ENCODE measurements at places on chromosomes 12 and 14.
A peak's percentile ranks its signal among the peaks of the same experiment; 100 is the strongest.

- DNase-seq, result no peak
These were observed 5.5 kb upstream of the GPR132 start for GRCh38 chr14:105070760-105071137.

DNA sequence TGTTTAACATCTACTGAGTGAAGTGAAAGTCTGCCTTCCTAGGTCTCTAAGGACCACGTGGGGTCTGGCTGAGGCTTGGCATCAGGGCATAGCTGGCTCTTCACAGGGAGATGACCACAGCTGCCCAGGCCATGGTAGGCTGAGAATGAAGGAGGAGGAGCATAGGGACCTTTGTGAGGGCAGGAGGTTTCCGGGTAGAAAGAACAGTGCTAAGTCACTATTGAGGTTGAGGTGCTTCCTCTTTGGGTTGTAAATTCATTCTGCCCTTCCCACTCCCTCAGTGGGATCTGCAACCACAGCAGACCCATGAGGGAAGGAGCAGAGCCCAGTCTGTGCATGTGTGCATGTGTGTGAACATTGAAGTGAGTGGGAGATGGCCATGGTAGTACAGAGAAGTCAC, 909.6 kb downstream of the VRK1 start:
- no peak for DNase-seq

DNA sequence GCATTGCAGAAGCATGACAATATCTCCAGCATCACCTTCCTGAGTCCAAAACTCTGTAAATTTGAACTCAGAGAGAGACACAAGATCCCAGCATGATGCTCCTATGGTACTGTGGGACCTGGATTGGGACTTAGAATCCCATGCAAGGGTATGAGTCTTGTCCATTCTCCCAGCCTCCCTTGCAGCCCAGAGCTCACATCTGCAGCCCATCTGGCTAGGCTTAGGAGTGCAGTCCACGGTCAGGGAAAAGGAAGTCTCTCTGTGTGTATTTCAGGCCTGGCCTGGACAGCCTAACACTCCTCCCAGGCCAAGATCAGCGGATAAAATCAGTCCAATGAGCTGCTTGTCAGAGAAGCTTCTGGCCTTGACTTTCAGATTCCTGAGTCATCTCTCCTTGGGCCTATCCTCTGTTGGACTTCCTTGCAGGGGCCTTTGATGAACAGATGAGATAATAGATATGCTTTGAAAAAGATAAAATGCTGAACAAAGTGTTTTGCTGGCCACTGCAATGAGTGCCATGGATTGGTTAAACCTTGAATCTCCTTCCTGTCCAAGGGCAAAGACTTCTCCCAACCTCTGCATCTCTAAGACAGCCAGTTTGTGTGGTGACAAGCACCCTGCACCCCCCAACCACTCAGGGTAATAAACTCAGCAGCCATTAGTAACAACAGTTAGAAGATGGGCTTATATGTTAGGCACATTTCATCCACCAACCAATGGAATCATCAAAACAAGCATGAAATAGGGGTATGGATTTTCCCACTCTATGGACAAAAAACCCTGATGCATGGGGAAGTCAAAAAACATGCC, 412.8 kb upstream of the TBX3 start:
- DNase-seq, result no peak

- no peak for DNase-seq
These were observed 361.5 kb downstream of the EGLN3 start for GRCh38 chr14:33589334-33589733.

GRCh38 chr12:69840727-69841126, 15.7 kb downstream of the MYRFL start:
- no peak for DNase-seq

DNA sequence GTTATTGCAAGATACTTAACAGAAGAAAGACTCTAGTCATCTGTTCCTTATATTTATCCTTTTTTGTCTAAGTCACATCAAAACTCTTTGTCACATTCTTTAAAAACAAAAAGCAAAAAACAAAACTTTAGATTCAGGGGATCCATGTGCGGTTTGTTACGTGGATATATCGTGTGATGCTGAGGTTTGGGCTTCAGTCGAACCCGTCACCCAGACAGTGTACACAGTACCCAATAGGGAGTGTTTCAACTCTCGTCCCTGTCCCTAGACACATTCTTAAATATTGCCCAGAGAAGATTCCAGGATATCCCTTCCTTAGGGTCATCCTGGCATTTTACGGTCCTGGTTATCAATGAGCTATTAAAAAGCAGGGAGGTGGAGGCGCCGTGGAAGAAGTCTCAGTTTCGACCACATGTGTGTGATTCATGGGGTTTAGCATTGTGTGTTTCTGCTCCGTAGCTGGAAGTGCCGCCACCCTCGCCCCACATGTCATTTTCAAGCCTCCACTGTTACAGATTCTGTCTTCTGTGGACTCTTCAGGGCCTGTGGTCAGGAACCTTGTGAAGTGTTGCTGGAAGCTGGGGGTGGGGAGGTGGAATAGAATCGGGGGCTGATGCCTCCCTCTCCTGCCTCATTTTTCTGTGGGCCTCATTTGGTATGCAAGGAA, 19.9 kb downstream of the CCND2 start:
- DNase-seq, result no peak

DNA sequence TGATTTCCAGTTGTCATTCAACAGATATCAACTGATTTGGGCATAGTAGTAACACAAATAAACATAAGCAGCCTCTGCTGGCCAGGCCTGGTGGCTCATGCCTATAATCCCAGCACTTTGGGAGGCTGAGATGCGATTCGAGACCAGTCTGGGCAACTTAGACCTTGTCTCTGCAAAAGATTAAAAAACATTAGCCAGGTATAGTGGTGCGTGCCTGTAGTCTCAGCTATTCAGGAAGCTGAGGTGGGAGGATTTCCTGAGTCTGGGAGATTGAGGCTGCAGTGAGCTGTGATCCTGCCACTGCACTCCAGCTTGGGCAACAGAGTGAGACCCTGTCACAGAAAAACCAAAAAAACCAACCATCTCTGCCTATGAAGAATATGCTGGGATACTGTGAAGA, 7.1 kb downstream of the METAP2 start:
- no peak for DNase-seq

DNA sequence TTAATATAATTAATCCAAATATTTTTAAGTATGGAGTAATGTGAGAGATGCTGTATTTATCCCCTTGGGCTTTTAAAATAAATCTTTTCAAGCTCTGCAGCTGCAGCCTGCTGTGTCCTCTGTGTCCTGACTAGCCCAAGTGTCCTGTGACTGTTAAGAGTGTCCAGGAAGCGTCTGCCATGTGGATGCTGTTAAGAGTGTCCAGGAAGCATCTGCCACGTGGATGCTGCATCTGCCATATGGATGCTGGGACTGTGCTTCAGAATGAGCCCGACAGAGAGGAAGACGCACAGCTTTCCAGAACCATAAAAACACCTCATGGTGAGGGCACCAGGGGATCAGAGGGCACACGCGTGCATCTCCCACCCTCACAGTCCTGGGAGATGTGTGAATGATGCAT, 307.2 kb downstream of the ADGRD1 start:
- DNase-seq, result no peak

DNA sequence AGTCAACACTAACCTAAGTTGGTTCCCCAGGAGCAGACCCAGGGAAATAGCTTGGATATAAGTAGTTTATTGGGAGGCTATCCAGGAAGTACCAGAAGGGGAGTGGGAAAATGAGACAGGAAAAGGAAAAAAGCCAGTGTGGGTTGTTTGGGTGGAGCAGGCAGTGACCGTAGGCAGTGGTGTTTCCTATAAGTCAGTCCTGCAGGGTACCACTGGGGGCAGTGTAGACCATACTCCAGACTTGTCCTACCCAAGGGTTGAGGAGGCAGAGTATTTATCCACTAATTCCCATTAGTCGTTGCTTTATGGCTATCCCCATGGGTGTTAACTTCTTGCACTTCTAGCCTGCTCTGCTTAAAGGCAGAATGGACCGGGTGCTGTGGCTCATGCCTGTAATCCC, 6.4 kb upstream of the CCDC60 start:
- peak; percentile 22 for DNase-seq

- no peak for DNase-seq
These were observed 539.7 kb downstream of the SNAPC1 start for GRCh38 chr14:62301911-62302310.

GRCh38 chr12:102427543-102427941, 52.8 kb downstream of the IGF1 start:
- peak; percentile 10 for DNase-seq

- DNase-seq, result no peak
These were observed 17.8 kb downstream of the PLCZ1 start for GRCh38 chr12:18719922-18720510.

DNA sequence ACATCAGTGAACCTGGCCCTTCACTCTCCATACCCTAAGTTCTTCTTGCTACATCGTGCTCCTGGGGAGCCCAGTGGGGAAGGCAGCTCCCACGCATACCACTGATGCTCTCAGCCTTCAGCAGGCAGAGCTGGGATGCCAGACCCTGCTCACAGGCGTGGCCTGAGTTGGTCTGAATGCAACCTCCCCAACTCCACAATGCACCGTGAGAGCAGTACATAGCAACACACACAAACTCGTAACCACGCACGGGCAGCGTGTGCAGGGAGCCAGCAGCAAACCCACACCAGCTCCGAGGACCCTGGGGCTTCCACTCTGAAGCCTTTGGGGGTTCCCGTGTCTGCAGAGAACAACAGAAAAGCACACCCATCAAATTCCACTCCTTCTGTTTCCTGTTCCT, 37.3 kb downstream of the ANO2 start:
- no peak for DNase-seq

DNA sequence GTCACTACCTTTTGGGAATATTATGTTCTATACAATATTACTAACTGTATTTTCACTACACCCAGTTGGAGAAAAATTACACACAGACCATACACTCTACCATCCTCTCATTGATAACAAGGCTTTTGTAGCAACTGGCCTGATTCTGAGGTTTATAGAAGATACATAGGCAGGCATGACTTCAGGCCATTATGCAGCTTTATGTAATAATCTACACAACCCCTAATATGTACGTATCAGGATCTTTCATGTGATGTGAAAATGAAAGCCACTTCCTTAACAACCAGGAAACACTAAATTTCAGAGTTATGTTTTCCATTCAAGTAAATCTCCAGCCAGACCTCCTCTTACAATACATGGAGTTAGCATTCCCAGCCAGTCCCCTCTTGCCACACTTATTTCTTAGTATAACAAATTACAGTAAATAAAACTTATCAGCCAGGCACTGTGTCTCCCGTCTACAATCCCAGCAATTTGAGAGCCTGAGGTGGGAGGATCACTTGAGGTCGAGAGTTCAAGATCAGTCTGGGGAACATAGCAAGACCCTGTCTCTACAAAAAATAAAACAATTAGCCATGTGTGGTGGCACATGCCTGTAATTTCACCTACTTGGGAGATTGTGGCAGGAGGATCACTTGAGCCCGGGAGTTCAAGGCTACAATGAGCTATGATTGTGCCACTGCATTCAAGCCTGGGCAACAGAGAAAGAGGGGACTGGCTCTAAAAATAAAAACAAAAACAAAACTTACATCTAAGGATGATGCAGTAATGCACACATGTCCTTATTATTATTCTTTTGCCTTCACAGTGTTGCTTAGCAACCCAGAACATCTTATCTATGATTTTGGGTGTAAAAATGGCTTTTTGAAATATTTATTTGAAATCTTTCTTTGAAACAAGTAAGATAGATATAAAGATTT, 10.4 kb upstream of the OSBPL8 start:
- DNase-seq, result no peak

- DNase-seq, result no peak
These were observed 9.5 kb upstream of the IRF2BPL start for GRCh38 chr14:77037938-77038568.

GRCh38 chr14:69299286-69300035, 39.5 kb downstream of the GALNT16 start:
- DNase-seq, result no peak

DNA sequence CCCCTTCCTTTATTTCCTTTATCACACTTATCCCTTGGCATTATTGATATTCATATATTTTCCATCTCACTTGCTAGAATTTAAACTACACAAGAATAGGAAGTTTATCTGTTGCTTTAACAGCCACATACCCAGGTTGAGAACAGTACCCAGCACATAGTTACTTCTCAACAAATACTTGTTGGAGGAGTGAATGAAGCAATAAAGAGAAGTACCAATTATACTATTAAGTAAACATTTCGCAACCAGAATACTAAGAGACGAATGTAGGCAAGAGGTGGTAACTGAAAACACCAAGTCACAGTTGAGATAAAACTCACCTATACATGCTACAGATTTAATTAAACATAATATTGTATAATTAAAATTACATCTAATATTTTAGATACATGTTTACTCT, 110.9 kb downstream of the FSCB start:
- DNase-seq, result no peak

DNA sequence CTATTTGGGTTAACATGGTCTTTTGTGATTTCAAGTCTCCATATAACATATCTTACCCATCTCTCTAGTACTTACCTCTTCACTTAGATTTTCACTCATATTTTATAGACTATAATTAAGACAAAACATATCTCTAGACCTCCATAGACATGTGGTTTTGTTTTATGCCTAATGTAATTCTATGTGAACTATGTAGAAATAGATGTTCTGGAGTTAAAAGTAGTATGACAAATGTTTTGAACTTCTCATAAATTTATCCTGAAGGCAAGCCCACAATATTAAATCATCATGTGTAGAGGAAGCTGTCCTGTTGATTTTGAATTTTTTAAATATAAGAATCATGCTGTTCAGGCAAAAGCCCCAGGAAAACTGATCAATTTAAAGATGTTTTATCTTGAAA, 169.2 kb downstream of the SYT1 start:
- DNase-seq, result no peak

DNA sequence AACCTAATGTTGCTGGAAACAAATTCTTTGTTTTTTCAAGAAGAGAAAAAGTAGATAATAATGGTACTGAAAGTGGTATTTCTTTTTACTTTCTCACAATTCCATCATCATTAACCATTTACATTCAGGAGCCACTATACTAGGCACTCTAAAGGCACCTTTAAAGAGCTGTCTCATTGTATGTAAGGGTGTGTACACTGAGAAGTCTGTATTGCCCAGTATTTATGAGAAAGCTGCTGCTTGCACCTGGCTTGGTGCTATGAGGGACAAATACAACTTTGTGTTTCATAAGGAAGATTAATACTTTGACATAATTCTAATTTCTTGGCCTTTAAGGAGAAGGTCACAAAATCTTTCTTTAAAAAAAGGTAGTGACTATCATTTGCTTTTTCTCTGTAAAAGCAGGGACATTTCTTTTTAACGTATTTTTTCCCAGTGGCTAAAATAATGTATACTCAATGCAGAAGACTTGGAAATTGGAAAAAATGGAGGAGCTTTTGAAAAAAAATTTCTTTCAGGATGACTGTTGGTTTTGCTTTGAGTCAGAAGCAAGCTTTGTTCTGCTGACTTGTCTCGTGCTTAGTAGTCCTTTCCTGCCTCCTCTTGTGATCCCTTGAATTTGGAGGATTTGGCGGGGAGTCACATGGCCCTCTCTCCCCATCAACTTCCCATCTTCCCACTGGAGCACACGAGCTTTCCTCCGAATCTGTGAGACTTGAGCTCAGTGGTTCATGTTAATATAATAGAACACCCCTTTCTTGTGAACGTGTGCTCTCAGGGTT, 50.1 kb downstream of the RASSF3 start:
- no peak for DNase-seq

All from nephron progenitor cell (in vitro differentiated cells).